Activated effector memory CD4-positive, alpha-beta T cell treated with Interleukin-2 at 50 U/mL for 16 hours (primary cell): ENCODE measurements at places on chromosomes 2 and 18.

- DNase-seq: no peak
Observed at GRCh38 chr2:38654528-38655381, 11.2 kb upstream of the GALM start.

DNA sequence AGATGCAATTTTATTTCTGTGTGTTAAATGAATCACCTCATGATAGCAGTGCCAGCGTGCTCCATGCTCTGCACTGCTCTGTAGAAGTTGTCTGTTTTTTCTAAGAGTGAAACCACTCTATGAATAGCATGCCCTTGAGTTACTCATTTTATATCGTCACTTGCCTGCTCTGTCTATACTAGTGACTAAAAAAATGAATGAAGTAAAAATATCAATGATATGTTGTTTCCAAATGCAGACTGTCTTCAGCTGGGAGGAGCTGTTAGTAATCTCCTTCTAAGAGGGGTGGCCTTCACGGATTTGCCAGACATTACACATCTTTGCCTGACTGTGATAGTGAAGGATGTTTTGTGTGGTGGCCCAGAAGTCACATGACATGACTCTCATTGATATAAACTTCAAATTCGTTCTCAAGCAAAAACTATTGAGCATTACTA, 852.1 kb downstream of the CNTNAP5 start:
- no peak for DNase-seq

DNA sequence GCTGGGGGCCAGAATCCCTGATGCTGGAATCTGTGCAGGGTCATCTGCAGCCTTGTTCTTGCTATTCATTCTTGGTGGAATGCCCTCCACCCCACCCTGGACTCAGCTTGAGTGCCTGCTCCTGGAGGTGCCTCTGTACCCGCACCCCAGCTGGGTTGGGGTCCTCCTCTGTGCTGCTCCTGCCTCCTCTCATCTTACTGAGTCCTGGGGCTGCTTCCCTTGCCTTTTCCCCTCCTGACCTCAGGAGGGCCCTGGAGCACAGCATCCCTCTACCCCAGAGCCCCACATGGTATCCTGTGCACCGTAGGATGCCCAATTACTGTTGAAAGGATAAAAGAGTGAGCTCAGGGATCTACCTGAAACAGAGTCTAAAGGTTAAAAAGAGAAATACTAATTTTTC, 81.6 kb downstream of the CIB4 start:
- DNase-seq: no peak

DNA sequence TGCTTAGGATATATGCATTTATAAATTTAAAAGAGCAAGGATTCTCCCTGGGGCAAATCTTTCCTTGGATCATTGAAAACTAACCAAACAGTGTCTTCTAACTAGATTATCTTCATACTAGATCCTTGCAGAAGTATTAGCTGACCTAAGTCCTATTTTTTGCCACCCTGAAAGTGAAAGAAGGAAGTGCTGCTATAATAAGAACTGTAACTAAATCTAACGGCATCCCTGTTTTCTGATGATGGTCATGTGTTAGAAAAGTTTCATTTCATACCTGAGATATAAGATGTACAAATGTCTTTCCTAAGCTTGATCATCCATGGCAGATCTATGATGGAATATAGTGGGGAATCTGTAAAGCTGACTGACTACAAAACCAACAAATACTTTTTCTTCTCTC, 102.7 kb downstream of the MAP2 start:
- DNase-seq: no peak

- no peak for DNase-seq
Observed at GRCh38 chr2:19801367-19802080, 100.3 kb downstream of the TTC32 start.

DNA sequence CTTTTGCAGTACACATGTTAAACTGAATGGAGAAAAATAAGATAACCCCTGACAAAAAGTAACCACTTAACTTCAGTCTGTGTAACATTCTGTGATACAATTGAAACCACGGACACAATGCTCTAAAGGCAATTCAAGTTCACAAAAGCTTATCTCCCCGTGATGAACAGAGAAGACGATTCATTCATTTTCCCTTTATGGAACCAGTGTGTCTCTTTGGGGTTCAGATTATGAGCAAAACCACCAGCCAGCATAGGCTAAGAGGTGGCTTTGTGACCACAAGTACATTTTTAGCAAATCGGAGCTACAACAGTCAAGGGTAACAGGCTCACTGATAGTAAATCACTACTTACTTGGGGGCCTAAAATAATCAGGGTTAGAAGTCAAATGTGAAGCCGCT, 120.6 kb upstream of the SMAD7 start:
- no peak for DNase-seq

GRCh38 chr2:230505162-230505561, 89.2 kb downstream of the SP100 start:
- DNase-seq: no peak

GRCh38 chr18:42752916-42753315, 362.6 kb downstream of the RIT2 start:
- no peak for DNase-seq

GRCh38 chr2:107358362-107358761, 468.3 kb upstream of the RGPD4 start:
- DNase-seq: no peak

DNA sequence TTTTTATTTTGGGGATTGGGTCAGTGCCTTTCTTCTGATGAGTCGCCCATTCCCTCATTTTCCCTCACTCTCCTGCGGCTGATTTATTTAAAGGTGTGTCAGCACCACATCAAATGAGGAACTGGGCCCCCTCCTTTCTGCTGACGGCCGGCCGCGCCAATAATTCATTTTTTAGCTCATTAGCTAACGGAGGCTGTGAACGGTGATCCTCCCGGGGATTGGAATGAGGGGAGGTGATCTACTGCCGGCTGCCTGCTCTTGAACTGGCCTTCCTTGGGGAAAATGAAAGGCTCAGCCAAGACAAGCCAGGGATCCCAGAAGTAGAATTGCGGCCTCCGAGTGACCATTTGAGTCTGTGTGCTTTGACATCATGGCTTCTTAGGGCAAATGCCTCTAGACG, 54.2 kb downstream of the GBX2 start:
- no peak for DNase-seq

DNA sequence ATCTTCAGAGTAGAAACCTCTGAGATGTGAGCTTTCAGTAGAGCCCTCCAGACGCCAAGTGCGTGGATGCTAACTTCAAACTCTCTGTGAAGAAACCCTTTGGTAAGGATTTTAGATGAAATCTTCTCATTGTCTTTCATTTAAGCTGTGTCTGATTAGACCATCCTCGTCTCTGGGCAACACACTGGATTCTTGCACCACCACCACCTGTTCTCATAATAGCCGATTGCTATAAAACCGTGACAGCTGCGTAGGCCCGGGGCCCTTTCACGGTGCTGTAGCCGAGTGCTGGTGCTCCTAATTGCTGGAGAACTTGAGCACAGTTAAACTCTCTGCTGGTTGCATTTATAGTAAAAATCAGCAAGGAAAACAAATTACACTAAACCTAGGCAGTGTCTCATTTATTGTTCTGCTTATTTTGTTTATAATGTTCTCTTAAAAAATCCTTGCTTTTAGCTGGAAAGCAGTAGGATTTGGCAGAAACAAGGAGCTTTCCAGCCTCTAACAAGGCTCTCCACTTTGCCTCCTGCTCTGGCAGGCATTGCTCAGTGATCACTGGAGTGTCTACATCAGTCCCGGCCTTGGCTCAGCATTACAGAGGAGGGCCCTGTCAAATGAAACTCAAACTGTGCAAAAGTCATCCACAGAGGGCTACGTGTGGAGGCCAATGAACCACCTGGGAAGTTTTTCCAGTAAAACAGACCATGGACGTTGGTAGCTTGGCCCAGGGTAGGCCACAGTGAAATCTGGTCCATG, 40.9 kb upstream of the MBP start:
- DNase-seq: no peak

GRCh38 chr2:195338856-195339255, 318.2 kb upstream of the SLC39A10 start:
- no peak for DNase-seq

DNA sequence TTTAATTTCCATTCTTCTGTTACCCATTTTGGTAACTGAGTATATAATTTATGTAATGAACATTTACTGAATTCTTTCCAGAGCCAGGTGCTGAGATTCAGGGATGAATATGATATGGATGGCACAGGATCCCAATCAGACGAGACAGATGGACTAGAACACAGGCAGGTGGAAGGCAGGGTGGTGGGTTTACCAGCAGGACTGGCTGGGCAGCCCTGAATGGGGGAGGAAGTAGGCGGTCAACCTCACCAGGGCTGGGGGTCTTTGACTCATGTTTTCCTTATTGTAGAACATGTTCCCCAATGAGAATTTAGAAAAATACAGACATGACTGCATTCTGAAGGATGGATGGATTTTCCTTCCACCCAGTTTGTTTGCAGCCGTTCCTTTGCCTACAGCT, 80.3 kb downstream of the CIB4 start:
- DNase-seq: no peak

- DNase-seq: no peak
Observed at GRCh38 chr18:59012815-59013705, 126.6 kb upstream of the SEC11C start.

DNA sequence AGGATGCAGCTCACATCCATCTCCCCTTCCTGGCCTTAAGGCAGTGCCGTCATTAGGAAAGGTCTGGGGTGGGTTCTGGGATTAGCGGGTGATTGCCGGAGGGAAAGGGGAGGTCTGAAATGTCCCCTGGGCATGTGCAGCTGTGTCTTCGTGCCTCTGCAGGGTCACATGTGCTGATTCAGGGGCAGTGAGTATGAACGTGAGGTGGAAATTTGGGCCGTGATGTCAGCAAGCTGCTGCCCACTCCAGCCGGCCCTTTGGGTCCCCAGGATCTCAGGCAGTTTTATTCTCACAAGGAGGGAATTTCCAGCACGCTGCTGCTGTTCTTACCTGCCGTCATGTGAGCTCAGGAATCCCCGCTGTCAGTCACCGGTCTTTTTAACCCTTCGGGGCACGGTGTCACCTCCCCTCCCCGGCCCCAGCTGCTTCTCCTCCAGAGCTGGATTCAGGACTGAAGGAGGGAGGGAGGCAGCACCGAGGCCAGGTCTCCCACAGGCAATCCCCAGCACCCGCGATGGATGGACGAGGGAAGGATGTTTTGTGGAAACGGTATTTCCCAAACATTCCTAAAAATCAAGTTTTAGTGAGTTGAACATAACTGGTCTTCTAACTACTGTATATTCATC, 23.5 kb downstream of the GPR35 start:
- no peak for DNase-seq

- DNase-seq: no peak
Observed at GRCh38 chr2:222470802-222471468, 46.6 kb downstream of the SGPP2 start.

DNA sequence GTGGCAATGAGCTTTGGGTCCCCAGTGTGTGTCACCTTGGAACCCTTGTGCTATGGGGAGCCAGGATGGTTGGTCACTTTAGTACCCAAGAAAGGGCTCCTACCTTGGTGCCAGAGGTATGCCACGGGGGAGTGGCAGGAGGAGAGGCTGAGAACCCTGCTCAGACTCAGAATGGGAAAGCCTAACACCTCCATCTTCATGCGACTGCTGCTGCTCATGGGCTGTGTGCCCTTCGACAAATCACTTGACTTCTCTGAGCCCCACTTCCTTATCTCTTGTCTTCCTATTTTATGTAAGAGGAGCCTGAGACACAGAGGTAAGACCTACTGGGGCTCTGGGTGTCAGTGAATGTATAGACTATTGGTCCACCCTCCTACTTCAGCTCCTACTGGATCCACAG, 25.1 kb downstream of the EHD3 start:
- no peak for DNase-seq

DNA sequence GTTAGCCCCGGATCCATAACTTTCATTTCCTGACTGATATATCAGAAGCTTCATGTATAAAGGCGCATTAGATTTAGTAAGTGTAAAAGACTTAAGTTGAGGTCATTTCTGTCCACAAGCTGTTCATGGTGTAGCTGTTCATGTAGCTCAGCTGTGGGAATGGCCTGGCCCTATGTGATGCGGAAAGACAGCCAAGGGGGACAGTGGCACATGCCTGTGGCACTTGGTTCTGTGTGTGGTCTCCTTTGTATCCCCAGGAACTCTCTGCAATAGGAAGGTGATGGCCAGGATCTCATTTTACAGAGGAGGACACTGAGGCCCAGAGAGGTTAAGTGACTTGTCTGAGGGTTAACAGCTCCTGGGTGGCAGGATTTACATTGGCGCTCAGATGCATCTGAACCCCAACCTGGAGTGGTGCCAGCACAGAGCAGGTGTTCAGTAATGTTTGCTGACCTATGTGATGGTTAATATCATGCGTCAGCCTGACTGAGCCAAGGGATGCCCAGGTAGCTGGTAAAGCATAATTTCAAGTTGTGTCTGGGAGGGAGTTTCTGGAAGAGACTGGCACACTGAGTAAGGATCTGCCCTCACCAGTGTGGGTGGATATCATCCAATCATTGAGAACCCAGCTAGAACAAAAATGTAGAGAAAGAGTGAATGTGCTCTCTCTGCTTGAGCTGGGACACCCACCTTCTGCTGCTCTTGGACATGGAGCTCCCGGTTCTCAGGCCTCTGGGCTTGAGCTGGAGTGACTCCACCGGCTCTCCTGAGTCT, 25.4 kb downstream of the HPCAL1 start:
- DNase-seq: no peak

- DNase-seq: no peak
Observed at GRCh38 chr2:46381263-46381849, 84.1 kb downstream of the EPAS1 start.

GRCh38 chr2:127514485-127514884, 11.8 kb downstream of the IWS1 start:
- no peak for DNase-seq

- no peak for DNase-seq
Observed at GRCh38 chr2:57669570-57669969, 377.0 kb upstream of the VRK2 start.

GRCh38 chr2:182866095-182866460, 359 bp downstream of the FRZB start:
- DNase-seq: no peak

DNA sequence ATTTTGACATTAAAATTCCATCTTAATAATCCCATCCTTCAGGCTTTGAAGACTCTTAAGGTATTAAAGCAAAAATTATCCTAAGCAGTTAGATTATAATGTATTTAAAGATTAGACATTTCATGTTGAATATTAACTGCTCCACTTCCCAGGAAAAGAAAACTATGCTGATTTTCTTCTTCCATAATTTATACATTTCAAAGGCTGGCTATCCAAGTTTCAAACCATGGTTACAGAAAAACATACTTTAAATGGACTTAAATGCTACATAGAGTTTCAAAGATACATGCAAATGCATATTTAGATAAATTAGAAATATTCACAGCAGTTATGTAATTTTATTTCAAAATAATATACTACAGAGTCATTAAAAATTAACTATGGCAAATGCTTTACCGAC, 1505.6 kb upstream of the ZEB2 start:
- no peak for DNase-seq
